ENCODE measurements at places on chromosomes 11 and 22.

- DNase-seq = peak; percentile 59
Observed at GRCh38 chr11:62171261-62171723, 18.7 kb upstream of the SCGB1D1 start.

- DNase-seq = no peak
Observed at GRCh38 chr11:73398132-73398526, 21.9 kb downstream of the RELT start.

DNA sequence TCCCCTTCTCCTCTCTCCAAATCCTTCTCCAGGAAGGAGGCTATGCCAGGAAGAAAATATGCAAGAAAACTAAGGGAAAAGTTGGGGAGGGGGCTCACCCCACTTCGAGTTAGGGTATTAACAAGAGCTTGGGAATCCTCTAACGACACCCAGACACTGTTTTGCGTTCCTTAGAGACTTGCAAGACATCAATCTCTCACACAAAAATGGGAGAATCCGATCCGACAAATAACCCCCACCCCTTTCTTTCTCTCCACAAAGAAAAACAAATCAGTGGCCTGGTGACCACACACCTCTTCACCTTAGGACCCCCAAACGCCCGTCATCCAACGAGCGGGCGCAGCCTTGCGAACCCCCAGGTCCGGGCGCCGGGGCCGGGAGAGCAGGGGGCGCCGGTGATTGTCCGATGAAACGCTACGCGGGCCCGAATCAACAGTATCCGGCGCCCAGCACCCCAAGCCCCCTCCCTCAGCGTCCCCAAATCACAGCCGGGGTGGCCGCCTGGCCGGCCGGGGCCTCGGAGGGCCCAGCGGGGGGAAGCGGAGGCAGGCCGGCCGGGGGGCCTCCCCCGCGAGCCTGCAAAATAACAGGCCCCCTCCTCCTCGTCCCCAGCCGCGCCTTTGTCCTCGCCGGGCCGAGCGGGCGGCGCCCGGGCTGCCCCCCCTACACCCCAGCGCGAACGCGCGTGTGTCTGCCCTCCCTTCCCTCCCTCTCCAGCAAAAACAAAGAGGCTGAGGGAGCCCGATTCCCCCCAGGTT, 690 bp downstream of the CSNK1E start:
- peak; percentile 33 for DNase-seq

- DNase-seq = no peak
Observed at GRCh38 chr11:12133547-12134235, 23.3 kb downstream of the MICAL2 start.

DNA sequence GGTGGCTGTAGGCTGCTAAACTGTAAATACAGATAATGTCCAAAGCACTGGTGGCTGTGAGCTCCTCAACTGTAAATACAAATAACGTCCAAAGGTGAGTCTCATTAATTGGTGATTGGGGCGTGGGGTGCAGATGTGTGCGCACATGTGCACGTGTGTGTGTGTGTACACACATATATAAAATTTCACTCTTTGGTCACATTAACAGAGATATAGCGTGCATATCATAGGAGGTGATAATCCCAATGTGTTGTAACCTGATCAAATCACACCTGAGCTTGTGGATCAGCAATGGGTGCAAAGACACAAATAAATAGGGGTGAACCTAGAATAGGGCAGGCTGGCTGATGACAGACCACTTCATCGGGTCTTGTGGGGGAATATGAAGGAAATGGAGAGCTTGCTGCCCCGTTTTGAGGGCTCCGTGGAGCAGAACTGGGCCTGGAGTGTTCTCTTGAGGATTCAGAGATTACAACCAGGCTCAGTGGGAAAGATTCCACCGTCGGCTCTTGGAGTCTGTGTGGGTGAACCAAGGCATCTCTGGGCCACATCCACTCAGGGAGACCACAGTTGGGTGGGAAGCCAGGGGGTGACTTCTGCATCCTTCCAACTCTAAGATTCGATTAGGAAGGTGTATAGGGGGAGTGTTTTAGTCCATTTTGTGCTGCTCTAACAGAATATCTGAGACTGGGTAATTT, 24.9 kb upstream of the OSBPL5 start:
- DNase-seq = no peak

- no peak for DNase-seq
Observed at GRCh38 chr22:24039046-24039445, 27.9 kb downstream of the CABIN1 start.

GRCh38 chr11:64443001-64443400, 84.0 kb downstream of the RPS6KA4 start:
- DNase-seq = no peak

DNA sequence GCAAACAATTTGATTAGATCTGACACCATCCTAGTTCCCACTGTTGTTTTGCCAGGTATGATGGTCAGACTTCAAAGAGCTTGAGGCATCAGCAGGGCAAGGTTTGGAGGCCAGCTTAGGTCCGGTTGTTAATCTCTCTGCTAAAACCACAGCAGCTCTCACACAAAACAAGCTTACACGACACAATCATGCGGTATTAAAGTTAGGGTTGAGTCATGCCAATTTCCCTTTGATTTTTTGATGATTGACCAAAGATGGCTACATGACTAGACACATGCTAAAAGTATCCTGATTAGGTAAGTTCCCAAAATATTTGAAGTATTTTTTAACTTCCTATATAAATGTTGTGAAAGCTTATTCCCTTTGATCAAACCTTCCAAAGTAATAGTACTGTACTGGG, 145.9 kb downstream of the ELP4 start:
- peak; percentile 95 for DNase-seq

DNA sequence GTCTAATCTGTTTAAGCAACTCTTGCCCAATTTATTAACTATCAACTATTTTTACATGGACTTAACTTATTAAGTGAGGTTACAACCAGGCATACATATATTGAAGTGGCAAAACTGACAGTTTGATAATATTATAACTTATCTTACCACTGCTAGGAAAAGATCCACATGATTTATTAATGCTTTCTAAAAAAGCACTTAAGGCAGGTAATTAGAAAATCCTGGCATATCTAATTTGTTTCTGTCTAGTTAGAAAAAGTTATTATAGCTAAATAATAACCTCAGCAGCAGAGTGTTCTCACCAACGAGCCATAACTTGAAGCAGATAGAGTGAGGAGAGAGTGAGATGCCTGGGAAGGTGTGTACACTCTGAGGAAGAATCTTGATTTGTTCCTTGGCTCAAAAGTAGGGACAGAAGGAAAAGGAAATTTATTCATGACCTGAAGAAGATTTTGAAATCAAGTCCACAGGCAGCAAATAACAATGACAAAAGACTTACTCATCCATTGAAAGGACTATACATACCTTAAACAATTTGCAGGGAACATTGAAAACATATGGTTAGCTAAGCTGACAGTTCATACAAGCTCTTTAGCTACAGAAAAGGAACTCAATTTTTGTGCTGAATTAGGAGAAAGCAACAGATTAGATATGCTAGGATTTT, 7.1 kb upstream of the MUC15 start:
- peak; percentile 84 for DNase-seq

- DNase-seq = no peak
Observed at GRCh38 chr11:61023086-61023965, 51.8 kb downstream of the CD6 start.

DNA sequence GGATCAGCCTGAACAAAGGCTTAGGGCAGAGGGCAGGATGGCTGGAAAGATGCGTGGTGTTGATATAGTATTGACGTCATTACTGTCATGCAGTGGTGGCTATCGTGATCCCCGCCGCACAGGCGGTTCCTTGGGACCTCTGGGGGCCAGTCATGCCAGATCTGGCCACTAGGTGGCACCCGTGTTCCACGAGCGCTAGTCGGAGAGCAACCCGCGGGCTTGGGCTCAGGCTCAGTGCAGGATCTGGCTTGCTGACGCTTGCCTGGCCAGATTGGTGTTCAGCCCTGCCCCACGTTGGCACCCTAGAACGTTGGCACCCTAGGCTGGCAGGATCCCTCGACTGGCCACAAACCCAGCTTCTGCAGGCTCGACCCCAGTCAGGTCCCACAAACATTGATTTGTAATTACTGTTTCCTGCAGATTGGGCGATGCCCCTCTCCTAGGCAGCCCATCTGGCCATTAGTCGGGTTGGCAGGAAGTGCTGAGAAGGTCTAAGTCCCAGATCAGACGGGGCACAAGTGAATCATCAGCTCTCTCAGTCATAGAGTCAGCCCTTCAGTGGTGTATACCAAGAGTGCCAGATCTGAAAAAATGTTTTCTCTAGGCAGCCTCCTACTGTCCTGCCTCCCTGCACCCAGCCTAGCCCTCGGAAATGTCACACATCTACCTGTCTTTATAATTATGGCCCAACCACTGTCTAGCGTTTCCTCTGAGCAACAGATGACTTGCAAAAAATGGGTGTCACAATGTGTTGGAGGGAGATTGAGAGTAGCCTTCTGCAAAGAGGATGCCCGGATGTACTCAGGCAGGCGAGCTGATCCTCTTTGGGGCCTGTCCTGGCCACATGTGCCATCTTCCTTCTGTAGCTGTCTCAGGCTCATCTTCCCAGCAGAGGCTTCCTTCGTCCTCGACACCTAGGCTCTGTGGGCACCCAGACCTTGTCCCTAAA, 315.3 kb downstream of the TMEM135 start:
- DNase-seq = peak; percentile 73

- no peak for DNase-seq
Observed at GRCh38 chr11:4466871-4467442, 15.5 kb upstream of the OR52K1 start.

- no peak for DNase-seq
Observed at GRCh38 chr11:69912911-69913451, 93.8 kb upstream of the FGF3 start.

DNA sequence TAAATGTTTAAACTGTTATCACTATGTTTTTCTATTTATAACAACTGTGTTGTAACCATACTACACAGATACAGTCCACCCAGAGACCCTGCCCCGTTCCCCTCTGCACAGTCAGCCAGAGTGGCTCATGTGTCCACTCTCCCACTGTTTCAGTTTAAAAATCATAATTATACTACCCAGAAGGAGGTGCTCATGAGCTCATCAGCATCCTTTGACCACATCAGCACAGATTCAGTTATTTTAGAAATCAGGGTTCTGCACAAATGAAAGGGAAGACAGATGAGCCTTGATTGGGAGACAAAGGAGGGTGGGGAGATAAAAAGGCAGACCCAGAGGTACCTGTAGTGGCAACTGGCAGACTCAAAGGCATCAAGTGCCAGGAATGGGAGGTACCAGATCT, 124.3 kb downstream of the RCN1 start:
- no peak for DNase-seq

- DNase-seq = no peak
Observed at GRCh38 chr11:17277024-17277584, 565 bp downstream of the NUCB2 start.

GRCh38 chr11:100923555-100923954, 206.1 kb downstream of the PGR start:
- no peak for DNase-seq

GRCh38 chr11:111320728-111321568, 22.6 kb downstream of the POU2AF3 start:
- no peak for DNase-seq

DNA sequence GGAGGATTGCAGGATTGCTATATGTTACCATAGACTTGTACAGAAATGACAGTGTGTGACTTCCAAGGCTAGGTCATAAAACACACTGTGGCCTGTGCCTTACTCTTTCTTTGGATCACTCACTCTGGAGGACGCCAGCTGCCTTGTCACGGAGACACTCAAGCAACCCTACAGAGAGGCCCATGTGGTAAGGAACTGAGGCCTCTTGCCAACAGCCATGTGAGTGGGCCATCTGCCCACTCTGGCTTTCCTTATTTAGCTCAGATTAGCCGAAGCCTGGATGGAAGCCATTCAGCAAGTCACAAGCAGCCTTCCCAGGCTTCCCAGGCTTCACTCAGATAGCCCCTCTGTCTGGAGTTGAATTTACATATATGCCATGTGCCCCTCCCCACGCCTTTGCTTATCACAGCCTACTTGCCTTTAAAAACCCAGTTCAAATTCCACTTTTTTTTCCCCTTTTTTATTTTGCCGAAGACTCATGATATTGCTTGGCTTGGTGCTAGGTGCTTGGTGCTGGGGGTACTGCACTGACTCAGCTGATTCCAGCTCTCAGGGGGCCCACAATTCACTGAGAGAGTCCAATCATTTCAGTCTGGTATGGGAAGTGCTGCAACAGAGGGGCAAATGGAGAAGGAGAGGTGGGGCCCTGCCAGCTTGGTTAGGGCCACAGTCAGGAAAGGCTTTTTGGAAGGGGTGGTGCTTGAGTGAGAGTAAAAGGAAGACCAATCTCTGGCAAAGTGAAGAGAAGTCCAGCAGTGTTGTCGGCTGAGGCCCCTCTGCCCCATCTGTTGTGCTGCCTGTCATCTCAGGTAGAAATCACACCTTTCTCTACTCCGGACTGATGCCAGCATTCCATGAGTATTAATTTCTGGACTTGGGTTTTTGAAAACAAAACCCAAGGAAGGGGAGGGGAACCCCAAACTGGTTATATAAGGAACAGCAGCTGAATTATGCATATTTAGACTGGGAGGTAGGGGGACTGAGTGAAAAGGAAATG, 14.5 kb upstream of the P4HA3 start:
- no peak for DNase-seq

DNA sequence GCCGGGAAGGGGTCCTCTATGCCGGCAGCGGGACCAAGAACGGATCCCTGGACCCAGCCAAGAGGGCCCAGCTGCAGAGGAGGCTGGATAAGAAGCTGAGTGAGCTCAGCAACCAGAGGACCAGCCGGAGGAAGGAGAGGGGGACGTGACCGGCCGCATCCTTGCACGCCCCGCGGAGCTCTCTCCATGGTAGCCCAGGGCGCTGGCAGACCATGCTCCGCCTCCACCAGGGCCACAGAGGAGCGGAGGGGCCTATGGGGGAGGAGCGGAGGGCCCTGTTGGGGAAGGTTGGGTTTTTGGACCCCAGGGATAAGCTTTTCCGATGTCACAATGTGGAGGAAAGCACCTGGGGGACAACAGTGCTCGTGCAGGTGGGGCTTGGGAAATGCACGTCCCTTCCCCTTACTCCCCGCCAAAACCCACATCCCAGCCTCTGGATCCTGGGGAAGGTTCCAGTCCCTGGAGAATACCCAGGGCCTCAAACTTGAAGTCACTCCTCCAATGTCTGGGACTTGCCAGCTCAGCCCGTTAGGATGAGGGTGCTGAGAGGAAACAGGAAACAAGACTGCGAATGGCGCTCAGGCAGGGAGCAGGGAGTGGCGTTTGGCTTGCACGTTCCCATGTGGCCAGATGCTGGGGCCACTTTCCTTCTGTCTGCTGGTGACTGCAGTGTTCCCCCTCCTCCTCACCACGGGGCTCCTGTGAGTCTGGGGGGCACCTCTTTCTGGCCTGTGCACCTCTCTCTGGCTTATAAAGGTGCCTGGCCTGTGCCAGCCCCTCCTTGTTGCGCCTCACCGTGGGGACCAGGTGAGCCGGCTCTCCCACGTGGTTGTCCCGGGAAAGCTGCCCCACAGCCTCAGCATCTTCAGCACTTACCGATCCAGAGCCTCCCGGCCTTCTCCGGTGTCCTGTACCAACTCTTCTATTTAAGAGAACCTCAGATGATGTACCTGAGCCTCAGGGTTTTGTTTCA, 36.2 kb downstream of the IGHMBP2 start:
- DNase-seq = no peak

GRCh38 chr11:129578006-129578405, 202.4 kb downstream of the BARX2 start:
- DNase-seq = no peak

- DNase-seq = no peak
Observed at GRCh38 chr11:47020793-47021526, 84.4 kb downstream of the CSTPP1 start.

Measured in foreskin keratinocyte (primary cell).